Activated T-helper 1 cell treated with Interleukin-2 at 50 U/mL for 16 hours (primary cell): ENCODE measurements at places on chromosomes 3 and 15.

- DNase-seq: no peak
Measured at GRCh38 chr3:89577637-89578530, 470.5 kb downstream of the EPHA3 start.

DNA sequence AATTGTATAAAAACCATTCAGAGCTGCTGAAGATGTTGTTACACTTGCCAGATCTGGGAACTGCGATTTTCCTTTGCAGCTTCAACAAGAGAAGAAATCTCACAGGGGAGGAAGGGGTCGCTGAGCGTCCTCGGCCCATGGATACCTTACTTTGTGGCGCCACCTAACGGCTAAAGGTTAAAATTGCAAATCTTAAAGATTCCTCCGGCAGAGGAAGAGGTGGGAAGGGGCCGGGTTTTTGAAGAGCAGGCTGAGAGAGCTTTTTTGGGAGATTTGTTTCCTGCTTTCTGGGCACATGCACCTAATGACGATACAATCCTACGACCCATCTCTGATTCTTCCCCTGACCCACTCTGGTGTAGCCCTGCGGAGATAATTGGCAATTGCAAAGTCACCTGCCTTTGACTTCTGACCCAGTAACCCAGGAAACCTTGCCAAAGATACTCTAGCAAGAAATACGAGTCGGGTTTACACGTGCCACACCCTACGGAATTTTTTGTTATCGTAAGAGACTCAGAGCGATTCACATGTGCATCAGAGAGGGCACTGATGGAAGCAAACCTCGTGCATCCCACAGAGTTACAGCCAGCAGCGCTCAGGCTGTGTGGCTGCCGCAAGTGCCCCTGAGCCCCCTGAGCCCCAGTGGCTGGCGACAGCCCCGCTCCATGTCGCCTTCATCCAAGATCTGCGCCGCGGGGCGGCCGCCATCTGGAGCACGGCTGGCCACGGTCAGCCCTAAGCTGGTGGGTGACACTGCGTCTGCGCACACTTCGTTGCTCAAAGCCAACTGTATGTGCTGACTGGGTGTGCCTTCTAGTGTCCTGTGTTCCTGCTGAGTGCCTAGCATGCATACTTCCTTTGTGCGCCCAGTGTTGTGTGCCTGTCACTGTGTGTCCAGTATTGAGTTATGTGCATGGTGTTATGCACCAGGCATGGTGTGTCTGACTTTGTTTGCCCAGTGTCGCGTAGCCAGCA, 55.2 kb upstream of the CHRNA7 start:
- no peak for DNase-seq

DNA sequence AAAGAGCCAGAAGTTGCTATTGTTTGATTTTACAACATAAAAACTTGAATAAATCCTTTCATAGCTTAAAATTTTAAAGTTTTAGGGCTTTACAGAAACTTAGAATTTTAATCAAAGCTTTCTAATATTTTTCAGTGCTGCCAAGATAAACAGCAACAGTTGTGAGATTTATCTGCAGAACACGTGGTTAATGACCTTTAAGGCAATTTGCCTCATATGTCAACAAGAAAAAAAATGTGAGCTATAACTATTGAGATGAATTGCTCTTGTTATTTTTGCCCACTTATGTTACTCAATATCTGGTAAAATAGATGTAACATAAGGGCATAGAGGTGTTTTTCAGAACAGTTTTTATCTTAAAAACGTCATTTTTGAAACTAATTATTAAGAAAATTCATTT, 96.7 kb upstream of the NECTIN3 start:
- no peak for DNase-seq

DNA sequence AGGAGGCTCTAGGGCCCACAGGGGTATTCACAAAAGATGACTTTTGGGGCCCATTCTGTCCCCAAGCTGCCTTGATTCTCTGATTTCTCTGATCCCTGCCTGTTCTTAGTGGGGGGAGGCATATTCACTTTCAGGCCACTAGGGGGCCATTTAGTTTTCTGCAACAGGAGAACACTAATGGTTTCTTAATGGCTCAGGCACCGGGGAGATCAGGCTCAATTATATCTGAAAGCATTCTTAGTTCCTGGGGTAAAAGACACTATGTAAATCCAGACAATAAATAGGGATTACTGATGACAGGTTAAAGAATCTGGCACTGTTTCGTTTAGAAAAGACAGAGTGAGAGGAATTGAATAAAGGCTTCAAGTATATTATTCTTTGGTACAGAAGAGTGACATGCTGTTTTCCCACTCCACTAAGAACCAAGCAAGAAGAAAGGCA, 2.5 kb upstream of the INAFM2 start:
- DNase-seq: no peak

DNA sequence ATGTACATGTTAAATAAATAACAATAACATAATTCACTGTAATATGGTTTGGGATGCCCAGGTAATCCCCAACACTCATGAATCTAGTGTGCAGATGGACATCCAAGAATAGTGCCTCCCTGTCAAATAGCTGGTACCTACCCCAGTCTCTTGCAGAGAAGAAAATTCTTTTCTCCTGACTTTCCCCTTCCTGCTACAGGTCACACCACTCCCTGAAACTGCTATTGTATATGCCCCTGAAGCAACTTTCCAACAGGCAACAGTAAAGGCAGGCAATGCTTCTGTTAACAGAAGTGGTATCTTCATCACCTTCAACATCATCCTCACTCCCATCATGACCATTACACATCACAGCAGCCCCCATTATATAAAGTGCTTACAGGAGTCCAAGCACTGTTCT, 431.6 kb downstream of the MAGI1 start:
- DNase-seq: no peak

DNA sequence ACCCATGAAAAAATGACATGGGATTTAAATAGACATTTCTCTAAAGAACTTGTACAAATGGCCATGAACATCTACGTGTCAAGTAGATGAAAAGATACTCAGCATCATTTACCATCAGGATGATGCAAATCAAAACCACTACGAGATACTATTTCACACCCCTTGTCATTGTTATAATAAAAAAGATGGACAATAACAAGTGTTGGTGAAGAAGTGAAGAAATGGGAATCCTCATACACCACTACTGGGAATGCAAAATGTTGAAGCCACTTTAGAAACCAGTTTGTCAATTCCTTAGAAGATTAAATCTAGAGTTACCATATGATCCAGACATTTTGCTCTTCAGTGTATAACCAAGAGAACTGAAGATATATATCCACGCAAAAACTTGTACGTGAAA, 57.9 kb downstream of the TIMP4 start:
- DNase-seq: no peak

- DNase-seq: no peak
Measured at GRCh38 chr15:100191161-100191560, 150.6 kb downstream of the ADAMTS17 start.

GRCh38 chr3:126782536-126782935, 78.5 kb downstream of the CHCHD6 start:
- no peak for DNase-seq

GRCh38 chr3:49019941-49020329, 1.6 kb upstream of the DALRD3 start:
- no peak for DNase-seq

DNA sequence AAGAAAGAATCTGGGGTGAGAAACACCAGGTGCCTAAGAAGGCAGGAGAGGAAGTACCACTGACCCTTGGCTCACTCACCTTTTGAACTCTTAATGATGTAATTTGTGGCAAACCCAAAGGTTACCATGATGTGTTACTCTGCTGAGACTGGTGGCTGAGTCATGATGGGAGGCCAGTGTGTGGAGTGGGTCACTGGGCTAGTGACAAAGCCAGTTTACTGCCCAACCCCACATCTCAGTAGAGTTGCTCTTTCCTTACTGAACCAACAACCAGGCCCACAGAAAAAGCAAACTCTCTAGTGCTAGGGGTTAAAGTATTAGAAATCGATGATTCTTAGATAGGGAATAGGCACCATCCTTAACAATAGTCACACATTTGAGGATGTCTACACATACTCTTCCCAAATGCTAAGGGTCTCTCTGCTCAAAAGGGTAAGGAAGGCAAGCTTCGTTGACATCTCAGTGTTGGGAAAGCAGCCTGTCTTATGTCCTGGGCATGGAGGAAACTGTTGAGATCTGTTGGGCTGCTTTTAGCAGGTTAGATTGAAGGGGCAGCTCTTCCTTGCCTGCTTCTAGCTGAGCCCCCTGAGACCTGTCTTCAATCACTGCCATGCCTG, 3.1 kb downstream of the RBP2 start:
- DNase-seq: no peak

DNA sequence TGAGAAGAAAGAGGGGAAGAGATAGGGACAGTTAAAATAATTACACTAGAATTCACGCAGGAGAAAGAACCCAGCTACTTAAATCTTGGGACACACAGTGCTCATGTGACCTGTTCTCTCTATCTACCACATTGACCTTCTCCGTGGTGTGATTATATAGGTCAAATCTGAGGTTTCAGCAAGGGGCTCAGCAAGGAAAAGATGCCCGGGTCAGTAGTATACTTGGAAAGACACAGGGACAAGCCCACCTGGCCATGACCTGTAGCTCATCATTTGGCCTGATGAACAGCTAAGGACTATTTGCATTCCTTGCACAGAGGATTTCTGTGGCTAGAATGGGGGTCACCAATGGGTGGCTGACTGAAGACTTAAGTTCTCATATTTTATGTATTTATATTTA, 71.9 kb downstream of the SSR3 start:
- DNase-seq: no peak

GRCh38 chr3:58246148-58247047, 8.8 kb downstream of the ABHD6 start:
- no peak for DNase-seq

- no peak for DNase-seq
Measured at GRCh38 chr15:83305704-83306291, 21.3 kb upstream of the BNC1 start.

GRCh38 chr3:32383136-32383711, 8.4 kb upstream of the CMTM7 start:
- DNase-seq: no peak

DNA sequence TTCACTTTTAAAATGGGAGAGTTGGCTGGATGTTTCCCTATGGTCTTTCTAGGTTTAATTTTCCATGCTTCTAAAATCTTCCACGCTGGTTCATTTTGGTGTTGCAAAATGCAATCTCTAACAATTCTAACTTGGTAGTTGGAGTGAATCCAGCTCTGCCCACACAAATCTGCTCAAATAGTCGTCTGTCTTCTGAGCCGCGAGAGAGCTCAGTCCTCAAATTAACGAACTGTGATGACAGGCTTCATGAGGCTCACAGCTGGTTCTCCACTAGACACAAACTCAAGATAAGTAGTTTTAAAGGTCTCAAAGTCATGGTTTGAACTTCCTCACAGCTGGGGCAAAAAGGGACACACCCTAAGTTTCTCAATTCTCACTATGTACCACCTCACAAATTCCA, 178.6 kb upstream of the LYSMD4 start:
- DNase-seq: no peak

GRCh38 chr3:94356581-94356980, 293.7 kb downstream of the NSUN3 start:
- no peak for DNase-seq

GRCh38 chr15:44711743-44712345, 527 bp downstream of the B2M start:
- peak; percentile 44 for DNase-seq

- DNase-seq: no peak
Measured at GRCh38 chr3:134255404-134255803, 4.7 kb upstream of the RYK start.

GRCh38 chr15:41901431-41901830, 7.6 kb upstream of the SPTBN5 start:
- DNase-seq: no peak

GRCh38 chr15:66144978-66145725, 108.4 kb downstream of the MEGF11 start:
- no peak for DNase-seq

GRCh38 chr15:58608129-58608590, 141.3 kb downstream of the ADAM10 start:
- no peak for DNase-seq

DNA sequence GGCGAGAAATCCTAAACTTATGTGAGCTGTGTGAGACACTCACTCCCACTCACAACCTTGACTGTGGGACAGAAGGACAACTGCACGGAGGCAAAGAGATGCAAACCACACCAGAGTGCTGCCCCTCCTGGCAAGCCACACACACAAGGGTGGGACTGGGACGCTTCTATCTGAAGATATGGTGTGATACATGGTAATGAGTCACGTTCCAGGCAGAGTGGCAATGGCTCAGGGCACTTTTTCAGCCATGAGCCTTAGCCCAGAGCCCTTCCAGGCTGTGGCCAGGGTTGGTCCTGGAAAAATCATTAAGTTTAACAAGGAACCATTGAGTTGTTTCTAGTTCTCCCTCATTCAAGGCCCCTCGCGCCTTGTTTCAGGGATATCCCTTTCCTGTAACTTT, 56.1 kb downstream of the WNT5A start:
- DNase-seq: no peak

DNA sequence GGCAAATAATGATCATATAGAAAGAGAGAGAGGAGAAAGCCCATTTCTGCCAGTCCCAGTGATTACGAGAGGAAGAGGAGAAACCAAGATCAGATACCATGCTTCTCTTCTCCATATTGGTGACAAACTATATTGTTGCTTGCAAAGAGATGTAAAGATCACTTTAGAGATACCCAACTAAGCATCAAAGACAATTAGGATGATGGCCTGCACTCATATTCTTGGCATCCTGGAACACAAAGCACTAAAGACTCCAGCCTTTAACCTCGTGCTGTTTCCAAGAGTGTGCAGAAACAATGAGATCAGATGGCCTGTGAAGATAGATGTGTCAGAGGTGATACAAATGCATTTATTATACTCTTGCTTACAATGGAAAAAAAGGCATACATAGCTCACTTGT, 170.7 kb upstream of the TP63 start:
- no peak for DNase-seq

GRCh38 chr3:32421991-32422859, 30.6 kb downstream of the CMTM7 start:
- DNase-seq: no peak

GRCh38 chr3:42094128-42094527, 3.0 kb downstream of the TRAK1 start:
- no peak for DNase-seq

DNA sequence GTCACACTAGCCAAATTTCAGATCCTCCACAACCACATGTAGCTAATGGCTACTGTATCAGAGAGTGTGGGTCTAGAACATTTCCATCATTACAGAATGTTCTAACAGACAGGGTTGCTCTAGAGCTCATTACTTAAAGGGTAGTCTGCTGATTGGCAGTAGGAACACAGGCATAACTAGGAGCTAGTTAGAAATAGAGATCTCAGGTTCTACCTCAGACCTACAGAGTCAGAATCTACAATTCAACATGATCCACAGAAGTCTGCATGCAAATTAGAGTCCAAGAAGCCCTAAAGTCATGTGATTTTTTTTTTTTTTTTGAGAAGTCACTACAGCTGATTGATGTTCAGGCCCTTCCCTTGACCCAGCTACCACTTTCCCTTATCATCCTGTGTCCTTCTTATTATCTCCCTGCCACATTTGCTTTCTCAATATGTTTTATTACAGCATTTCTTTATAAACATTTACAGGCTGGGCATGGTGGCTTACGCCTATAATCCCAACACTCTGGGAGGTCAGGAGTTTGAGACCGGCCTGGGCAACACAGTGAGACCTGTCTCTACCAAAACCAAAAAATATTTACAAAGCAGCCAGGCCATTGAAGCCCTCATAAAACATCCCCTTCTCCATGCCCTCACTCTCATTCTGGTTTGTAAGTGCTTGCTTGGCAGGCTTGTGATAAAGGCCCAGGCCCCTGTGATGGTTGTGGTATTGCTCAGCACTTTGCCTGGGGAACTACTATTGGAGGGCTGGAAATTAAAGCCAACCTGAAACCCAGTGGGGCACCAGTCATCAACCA, 3.8 kb upstream of the ABHD5 start:
- no peak for DNase-seq

- no peak for DNase-seq
Measured at GRCh38 chr15:57290187-57290586, 86.1 kb upstream of the CGNL1 start.
